ENCODE measurements at places on chromosomes 1 and 21.
A peak's percentile ranks its signal among the peaks of the same experiment; 100 is the strongest.

GRCh38 chr1:183126000-183126366 is 60.1 kb upstream of the LAMC2 start:
- no peak for DNase-seq

- no peak for DNase-seq
These were observed 25.0 kb downstream of the RCSD1 start for GRCh38 chr1:167654975-167655575.

DNA sequence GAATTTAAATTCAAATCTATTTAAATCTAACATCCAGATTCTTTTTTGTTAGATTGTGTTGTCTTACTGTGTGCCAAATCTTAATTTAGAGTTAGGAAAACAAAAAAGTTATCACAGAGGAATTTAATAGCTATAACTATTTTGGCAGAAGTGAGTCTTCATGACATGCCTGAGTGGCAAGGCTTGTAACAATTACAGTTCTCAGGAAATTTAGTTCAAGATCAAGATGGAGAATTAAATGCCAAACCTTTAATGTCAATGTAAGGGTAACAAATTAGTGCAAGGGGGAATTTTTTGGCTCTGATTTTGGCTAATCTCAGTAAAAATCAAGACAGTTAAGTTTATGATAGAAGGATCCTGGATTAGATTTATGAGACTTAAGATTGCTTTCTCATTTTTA is 58.4 kb downstream of the GDAP2 start:
- DNase-seq = no peak

- no peak for DNase-seq
These were observed 82.4 kb upstream of the CYYR1 start for GRCh38 chr21:26655460-26655859.

- no peak for DNase-seq
These were observed 189.1 kb downstream of the FGGY start for GRCh38 chr1:59485949-59486348.

DNA sequence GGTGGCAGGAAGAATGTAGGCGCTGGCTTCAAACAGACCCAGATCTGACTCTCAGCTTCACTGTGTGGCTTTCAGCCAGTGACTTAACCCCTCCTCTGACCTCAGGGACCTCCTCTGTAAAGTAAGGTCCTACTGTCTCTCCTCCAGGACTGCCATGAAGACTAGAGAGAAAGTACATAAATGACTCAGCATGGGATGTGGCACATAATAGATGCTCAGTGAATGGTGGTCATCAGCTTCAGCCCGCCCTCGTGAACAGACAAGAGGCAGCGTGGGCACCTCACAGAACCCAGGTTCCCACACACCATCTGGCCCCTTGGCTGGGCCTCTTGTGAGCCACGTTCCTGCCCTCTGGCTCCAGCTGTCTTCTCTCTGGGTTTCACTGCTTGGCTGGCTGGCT is 126.0 kb downstream of the SYF2 start:
- DNase-seq = no peak

- DNase-seq = no peak
These were observed 128.4 kb upstream of the ZBTB40 start for GRCh38 chr1:22323141-22323845.

DNA sequence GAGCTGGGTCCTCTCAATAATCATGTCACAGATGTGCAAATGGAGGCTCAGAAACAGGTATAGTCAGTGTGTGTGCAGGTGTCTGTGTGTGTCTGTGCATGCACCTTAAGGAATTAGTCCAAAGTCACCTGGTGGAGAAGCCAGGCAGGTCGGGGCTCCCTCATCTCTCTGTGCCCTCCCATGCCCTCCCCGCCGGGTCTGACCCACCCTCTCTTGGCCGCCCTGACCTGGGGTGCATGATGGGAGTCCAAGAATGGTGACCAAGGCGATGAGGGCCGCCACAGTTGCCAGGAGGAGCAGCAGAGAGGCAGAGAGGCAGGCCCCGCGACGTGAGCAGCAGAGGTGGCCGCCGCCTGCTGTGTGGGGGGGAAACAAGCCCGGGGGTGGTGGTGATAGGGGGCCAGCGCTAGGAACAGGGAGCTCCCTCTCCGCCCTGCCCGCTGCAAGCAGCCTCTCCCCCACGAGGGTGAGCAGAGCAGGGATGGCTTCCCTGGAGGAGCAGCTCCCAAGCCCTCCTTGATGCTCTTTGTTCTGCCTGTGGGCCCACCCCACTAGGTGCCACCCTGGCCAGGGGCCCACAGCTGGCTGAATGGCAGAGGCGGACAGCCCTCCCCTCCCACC is 3.9 kb downstream of the LDLRAD1 start:
- no peak for DNase-seq

DNA sequence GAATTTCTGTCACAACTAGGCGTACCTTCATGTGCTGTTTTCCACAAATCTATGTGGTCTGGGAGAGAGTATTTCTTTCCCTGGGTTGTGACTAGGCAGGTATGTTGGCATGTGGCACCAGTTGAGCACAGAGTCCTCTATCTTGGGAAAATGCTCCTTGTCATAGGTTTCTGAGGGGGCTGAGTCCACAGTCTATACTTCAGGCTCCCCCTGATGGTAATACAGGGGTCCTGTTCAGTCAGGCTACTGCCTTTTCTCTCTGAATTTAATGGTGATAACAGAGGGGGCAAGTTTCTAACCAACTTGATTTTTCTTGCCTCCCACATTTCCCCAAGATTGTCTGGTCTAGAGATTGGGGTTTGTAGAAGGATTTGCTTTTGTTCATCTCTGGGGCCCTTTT is 35.8 kb downstream of the VANGL1 start:
- no peak for DNase-seq

GRCh38 chr1:95058974-95059373 is 13.8 kb downstream of the ALG14 start:
- DNase-seq = no peak

DNA sequence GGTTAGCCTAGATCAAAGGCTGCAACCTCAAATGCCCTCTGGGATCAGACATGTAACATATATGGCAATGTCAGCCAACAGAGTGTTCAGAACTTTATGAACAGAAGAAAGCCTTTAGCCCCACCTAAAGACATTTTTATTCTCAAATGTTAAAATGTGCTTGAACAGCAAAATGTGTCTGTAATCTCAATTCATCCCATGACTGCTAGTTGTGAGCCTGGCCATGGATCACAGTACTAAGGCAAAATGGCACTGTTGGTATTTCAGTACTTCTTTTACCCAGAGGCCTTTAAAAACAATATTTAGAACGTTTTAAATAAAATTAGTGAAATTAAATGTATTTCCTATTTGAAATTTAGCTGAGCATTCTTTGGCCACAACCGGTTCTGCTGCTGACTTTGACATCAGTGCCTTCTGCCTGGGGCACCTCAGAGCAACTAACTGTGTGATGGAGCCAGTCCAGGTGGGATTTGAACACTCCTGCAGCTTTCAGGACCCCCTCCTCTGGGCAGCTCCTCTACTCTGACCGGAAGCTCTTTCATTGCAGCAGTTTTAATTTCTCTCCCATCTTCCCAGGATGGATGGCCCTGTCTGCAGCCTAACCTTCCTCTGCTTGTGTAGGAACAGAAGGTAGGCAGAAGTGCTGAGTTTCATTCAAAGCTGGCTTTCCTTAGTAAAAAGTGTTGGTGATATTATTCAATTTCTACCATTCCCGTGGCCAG is 68.3 kb upstream of the NFIA start:
- no peak for DNase-seq

- no peak for DNase-seq
These were observed 11.9 kb downstream of the LGALS8 start for GRCh38 chr1:236535662-236536161.

DNA sequence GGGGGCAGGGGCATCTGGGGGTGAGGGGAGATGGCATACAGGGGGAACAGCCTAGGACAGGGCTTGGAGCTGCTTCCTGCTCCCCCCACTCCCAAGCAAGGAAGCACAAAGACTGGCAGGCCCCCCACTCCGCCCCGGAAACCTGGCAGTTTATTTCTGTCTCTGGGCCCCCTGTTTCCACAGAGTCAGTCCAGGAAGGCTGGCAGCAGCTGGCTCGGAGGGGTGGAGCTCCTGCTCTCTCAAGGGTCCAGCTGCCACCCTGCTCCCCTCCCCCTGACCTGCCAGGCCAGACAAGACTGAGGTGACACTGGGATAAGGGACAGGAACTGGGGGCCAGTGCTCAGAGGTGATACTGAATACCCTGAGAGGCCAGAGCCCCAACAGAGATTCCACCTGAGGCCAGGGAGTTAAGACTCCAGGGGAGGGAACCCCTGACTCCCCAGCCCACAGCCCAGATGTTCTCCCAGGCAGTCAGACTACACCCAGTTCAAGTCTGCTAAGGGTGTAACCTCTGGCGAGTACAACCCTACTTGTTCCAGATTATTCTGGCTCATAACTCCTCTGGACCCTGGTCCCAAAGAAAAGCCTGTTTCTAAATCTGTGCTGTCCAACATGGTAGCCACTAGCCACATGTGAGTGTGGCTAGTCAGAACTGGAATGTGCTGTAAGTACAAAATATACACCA is 26.3 kb downstream of the AHDC1 start:
- no peak for DNase-seq

- no peak for DNase-seq
These were observed 187.0 kb downstream of the TPR start for GRCh38 chr1:186188004-186188539.

GRCh38 chr1:237013608-237014007 is 9.4 kb upstream of the MT1HL1 start:
- no peak for DNase-seq

DNA sequence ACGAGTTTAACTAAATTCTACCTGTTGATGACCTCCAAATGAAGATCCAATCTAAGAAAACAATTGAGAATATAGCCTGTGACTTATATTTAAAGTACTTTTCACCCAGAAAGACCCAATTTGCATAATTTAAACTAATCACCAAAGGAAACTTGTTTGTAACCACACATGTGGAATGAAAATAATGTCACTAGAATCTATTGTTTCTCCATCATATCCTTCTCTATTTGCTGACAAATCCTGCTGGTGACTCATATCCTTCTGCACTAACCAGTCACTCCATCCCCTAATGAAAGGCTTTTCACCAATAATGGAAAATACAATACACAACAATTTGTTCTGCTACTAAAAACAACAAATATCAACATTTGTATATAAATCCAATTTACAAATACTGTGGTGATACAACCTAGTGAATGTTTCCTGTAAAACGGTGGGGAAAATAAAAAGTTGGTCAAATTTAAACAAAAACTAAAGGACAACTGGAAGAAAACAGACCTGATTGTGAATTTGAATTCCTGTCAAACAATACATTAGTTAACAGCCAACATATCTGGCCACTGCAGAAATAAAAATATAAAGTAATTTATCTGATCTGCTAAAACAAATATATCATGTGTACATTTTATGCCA is 6.5 kb downstream of the PTP4A2 start:
- no peak for DNase-seq

DNA sequence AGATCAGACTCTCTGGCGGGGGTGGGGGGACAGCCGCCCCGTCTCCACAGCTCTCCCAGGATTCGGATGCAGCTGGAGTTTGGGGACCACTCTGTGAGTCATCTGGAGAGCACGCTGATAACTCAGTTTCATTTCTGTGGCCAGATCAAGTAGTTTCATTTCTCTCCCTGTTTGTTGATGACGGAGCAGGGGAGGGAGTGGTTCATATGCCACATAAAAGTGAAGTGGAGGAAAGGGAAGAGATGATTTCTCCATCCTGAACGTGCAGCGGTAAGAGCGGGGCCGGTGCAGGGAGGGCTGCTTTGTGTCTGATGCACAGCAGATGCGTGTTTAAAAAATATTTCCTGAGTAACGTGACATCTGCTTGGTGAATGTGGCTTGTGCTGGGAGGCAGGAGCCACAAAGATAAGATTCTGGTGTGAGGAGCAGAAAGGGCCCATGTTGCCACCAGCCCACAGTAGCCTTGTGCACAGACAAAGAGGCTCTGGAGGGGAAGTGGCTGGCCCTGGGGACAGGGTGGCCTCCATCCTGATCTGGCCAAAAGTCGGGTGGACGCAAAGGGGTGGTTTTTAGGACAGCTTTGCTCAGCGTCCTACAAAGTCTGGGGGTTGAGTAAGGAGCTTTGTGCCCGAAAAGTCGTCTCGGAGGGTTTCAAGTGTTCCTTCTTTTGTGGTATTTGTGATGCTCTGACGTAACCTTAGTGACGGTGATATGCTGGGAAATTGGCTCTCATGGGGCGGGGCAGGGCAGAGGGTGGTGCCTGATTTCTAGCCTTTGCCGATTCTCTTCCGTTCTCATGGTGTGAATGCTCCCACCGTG is at the start of gene MX2:
MX2 (plus strand) TSS at position 242 of the 819 bp plus-strand sequence. CDS start 14,880 bp downstream, outside the sequence.
- no peak for DNase-seq

DNA sequence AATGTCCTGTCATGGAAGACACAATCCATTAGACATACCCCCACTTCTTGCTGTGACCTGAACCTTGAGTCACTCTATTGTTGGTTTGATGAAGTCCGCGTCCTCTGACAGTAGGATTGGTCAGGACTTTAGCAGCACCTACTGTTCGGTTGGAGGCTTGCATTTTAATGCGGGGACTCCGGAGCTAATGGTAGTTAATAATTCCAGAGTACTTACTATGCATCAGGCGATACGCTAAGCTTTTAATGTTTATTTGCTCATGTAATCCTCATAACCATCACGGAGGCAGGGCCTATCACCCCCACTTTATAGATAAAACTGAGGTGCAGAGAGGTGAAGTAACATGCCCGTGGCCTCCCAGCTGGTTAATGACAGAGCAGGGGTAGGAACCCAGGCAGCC is 7.9 kb upstream of the ELF3 start:
- DNase-seq = no peak

GRCh38 chr1:18121072-18121820 is 13.6 kb downstream of the IGSF21 start:
- DNase-seq = no peak

DNA sequence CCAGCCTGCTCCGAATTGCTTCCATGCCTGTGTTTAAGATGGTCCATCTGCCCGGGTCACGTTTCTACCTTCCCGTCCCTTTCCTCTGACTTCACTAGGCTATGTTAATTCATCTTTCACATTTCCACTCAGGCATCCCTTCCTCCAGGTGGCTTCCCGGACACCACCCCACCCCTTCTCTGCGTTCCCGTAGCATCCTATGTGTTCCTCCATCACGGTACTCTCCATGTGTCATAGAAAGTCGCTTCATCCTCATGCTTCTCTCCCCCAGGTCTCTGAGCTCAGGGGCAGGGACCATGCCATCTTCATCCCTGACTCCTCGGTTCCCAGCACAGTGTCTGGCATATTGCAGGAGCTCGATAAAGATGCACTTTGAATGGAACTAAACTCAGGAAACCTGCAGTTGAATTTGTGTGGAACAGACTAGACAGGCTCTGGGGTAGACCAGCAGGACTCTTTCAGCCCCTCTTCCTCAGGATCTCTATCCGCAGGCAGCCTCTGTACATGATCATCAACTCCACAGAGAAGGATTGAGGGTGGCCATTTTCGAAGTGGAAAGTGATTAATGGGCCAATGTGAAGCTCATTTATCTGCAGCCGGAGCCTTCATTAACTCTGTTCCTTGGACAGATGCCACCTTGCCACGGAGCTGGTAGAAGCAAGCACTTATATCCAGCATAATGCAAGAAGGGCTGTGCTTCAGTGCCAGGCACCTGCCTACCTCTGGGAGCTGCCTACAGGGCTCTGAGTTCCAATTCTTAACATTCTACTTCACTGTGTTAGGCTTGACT is 9.1 kb downstream of the C1orf226 start:
- DNase-seq = no peak

GRCh38 chr1:53294567-53294966 is 33.3 kb downstream of the LRP8 start:
- peak; percentile 29 for DNase-seq

GRCh38 chr1:80310703-80311245 is 1304.2 kb upstream of the ADGRL4 start:
- no peak for DNase-seq

- no peak for DNase-seq
These were observed 17.2 kb downstream of the IFNAR2 start for GRCh38 chr21:33246963-33247362.

- no peak for DNase-seq
These were observed 1096.8 kb downstream of the ADGRL2 start for GRCh38 chr1:82897549-82897948.

- DNase-seq = no peak
These were observed 139.1 kb downstream of the PLA2G4A start for GRCh38 chr1:186967656-186968394.
